ENCODE measurements at places on chromosomes 12 and 14. TPM values are rescaled to one million over a fixed set of nuclear protein-coding genes. Genes with fewer than 3 reads are reported as not detected.

Gene KLRC4
- total RNA-seq, result 6.1 TPM

Gene RAPGEF3
- total RNA-seq, result 1.4 TPM

Gene ISM2
- not detected for total RNA-seq

Gene CCDC38
- total RNA-seq, result 0.34 TPM

Gene SLC39A2
- total RNA-seq, result 0.58 TPM

Gene TMTC1
- 0.51 TPM for total RNA-seq

Gene RDH12
- total RNA-seq, result not detected

Gene IL23A
- total RNA-seq, result 79.5 TPM

Gene LRFN5
- not detected for total RNA-seq

Gene DLK1
- total RNA-seq, result not detected

Gene FGF23
- not detected for total RNA-seq

Gene FAM181A
- not detected for total RNA-seq

Gene ANO4
- not detected for total RNA-seq

Gene GPX2
- total RNA-seq, result not detected

Gene DPF3
- 0.23 TPM for total RNA-seq

Gene SYNE2
- total RNA-seq, result 48.8 TPM

Gene DLGAP5
- total RNA-seq, result 68.2 TPM

Gene NOXRED1
- 1.2 TPM for total RNA-seq
